ENCODE measurements at places on chromosomes 11 and 22.

DNA sequence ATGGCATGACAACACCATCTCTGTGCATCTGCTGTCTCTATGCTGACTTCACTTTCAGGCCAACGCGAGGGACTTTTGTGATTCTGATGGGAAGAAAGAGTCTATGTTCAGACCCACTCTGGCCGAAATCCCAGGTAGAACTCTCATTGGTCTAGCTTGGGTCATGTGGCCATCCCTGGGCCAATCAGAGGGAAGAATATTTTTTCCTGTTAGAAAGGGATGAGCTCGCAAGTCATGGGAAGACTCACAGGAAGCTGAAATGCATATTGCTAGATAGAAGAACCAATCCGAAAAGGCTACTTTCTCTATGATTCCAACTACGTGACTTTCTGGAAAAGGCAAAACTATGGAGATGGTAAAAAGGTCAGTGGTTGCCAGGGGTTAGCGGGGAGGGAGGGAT, 56.0 kb upstream of the LINC01488 start:
- DNase-seq: no peak

DNA sequence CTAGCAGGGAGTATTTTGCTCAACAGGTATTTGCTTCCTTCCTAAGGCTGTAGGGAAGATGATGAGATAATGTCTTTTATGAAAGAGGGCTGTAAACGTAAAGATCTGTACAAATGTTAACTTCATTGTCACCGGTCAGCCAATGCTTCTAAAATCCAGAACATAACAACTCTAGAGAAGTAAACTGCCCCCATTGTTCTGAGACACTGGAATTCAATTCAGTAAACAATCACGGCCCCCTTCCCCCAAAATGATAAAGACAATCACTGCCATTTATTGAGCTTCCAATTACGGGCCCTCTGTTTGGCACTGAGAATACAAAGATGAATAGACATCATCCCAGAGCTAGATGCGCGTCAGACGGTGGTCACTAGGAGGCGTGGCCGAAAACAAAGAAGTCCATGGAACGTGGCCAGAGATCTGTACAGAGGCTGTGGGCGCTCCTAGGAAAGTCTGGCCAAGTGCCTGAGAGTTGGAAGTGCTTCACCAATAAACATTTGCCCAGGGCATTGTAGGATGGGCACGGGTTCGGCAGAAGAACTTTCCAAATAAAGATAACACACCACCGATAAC, 576 bp downstream of the TMEM258 start:
- peak; percentile 25 for DNase-seq

GRCh38 chr11:95352733-95353346, 121.8 kb upstream of the SESN3 start:
- no peak for DNase-seq

DNA sequence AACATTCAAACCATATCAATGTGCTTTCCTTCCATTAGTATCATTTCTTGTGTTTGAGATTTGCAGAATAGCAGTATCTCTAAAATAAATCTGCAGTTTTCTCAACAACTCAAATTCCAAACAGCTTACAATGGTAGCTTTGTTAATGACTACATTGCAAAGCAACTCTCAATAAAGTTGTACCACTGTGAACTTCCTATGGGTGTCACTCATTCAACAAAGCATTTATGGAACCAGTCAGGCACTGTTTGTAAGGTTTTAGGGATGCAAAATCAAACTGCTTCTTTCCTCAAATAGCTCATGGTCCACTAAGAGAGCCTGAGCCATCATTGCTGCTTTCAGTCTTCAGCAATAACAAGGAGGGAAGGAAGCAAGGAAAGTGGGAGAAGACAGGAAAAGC, 91.0 kb downstream of the CCDC83 start:
- no peak for DNase-seq

- DNase-seq: no peak
These were observed 148.1 kb downstream of the DYNC2H1 start for GRCh38 chr11:103257360-103257759.

GRCh38 chr11:334264-334994, 13.8 kb upstream of the IFITM3 start:
- no peak for DNase-seq

- no peak for DNase-seq
These were observed 103.8 kb downstream of the RRAS2 start for GRCh38 chr11:14255238-14255534.

DNA sequence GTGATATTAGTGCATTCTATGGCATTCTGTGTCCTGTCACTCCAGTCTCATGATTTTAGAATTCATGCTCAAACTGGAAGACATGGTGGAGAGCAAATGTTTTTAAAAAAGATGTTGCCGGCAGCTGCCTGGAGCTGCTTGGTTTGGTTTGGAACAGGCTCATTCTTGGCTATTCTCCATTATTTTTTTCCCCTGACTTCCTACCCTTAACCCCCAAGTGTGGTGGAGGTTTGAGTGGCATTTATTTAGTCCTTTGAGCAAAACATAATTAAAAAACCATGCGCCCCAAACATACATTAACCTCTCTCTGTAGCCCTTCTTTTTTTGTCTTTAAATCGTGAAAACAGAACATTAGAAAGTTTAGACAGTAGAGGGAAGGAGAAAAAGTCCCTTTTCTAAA, 94.7 kb downstream of the LDLRAD3 start:
- DNase-seq: no peak

- peak; percentile 93 for DNase-seq
These were observed at the start of gene PTDSS2 for GRCh38 chr11:449889-450808. Gene PTDSS2 (plus strand): TSS chr11:450279. CDS start chr11:450456, 177 bp downstream.

DNA sequence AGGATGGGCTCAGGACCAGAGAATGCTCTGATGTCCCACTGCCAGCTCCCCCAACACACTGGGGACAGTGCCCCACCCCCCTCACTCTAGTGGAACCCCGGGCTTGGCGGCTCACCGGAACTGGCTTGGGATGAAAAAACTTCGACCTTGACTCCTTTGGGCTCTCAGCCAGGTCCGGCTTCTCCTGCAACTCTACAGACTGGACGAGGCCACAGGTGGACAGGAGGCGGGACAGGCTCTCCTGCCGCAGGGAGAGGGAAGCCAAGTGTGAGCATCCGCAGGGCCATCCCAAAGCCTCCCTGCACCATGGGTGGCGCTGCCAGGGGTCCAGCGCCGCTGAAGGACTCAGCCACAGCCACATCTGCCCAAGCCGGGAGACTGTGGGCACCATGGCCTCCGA, 3.7 kb downstream of the RRP7A start:
- DNase-seq: no peak

DNA sequence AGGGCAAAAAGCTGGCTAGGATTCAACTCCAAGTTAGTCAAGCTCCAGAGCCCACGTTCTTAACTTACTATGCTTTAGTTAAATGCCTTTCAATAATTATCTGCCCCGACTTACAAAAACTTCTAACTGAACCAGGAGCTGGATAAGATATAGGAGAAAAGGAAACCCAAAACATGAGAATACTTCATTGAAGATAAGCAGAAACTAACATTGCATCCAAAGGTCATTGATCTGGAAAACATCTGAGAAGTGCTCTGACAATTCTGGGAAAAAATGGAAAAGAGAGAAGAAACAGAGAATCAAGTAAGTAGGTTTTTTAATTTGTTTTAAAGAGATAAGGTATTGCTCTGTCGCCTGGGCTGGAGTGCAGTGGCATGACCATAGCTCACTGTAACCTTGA, 27.2 kb downstream of the ACAT1 start:
- no peak for DNase-seq

DNA sequence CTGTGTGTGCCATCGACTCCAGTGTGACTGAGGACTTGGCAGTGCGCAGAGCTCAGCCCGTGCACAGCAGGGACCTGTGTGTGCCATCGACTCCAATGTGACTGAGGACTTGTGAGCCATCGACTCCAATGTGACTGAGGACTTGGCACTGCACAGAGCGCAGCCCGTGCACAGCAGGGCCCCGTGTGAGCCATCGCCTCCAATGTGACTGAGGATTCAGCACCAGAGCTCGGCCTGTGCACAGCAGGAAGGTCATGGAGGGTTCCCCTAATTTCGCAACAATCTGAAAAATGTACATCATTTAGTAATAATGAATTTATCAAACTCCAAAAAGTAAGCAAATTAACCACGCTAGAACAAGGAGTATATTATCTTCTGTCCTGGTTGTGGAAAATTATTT, 348.3 kb upstream of the B3GAT1 start:
- DNase-seq: no peak

DNA sequence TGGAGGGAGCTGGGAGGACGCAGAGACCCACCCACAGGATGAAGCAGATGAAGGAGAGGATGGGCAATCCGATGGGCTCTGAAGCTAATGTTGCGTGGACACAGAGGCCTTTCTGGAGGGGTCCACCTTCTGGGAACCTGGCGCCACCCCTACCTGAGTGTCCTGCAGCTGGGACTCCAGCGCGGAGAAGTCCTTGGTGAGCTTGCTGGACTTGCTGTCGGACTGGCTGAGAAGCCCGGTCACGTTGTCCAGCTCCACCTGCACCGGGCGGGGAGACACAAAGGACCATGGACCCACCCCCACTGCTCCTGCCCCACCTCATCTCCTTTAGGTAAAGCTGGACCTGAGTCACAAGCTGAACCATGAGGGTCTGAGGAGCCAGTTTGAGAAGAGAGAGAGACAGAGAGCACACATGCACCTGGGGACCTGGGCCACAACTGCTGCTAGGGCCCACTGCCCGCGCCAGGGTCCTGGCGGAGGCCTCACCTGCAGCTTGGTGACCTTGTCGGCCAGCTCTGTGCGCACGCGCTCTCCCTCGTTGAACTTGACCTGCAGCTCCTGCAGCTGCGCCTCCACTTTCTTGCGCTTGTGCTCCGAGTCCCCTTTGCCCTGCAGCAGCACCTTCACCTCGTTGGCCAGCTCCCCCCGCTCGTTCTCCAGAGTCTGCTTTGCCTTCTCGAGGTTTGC, 40.8 kb downstream of the APOL1 start:
- DNase-seq: no peak

DNA sequence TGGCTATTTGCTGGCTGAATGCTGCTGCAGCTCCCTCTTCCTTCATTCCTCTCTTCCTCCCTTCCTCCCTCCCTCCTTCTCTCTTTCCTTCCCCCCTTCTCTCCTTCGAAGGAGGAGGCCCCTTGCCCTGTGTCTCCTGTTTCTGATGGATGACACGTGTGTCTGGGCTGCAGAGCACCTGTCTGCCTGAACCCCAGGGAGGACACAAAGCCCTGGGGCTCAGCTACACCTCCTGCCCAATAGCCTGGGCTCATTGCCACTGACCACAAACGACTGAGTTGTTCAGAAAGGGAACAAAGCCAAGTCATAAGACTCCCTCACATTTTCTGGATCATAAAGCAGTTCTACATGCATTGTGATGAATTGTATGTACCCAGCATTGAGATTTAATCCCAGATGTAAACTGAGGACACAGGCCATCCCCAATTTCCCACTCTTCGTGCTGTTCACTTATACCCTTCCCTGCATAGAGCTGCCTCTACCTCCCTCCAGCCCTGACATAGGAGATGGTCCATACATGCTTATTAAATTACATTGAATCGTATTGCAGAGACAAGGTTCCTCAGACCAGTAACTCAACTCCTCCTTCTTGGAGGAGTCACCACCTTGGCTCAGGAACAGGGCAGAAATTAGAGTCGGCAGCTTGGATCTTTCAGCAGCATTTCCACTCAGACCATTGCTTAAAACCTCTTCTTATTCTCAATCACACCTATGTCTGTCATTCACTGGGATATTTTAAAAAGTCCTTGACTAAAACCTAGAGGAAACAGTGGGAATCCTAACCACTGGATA, 1.2 kb downstream of the CSRP3 start:
- no peak for DNase-seq

- no peak for DNase-seq
These were observed 189.9 kb downstream of the ARHGAP42 start for GRCh38 chr11:100876815-100877520.

GRCh38 chr11:123560006-123560405, 94.4 kb downstream of the SCN3B start:
- no peak for DNase-seq

GRCh38 chr11:65918211-65919140, at the start of gene C11orf68:
Gene C11orf68 (minus strand): TSS chr11:65919062. CDS start chr11:65919031, 31 bp downstream.
- no peak for DNase-seq

GRCh38 chr11:86874304-86875056, 74.1 kb downstream of the PRSS23 start:
- no peak for DNase-seq

DNA sequence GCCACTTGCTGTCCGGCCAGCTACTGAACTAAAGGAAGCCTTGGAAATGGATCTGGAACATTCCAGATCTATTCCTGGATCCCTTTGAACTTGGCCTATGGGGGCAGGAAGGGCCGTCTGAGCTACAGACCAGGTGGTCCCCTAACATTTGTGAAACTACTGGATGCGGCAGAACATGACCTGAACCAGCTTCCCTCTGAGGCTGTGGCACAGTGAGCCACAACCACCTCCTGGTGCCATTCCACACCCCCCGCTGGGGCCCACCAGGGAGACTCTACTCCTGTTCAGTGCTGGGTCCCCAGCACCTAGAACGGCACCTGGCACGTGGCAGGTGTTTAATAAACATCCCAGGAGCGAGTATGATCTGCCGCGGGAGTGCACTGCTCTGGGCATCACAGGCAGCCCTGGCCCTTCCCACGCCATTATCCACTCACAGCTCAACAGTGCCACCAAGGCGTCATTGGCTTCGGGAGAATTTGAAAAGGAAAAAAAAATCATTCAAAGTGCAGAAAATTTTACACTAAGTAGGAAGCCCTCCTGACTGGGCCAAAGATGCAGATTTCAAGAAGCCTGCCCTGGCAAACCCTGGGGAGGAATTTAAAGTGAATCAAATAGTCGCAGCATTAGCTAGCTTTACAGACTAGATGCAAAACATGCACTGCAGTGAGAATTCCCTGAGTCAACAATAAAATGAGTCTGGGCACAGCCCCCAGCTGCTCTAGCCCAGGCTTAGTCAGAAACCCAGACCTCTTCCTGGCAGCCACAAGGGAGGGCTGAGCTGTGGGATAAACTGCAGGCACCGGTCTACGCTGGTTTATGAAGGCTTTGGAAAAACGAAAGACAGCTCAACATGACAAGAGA, 14.3 kb upstream of the EFCAB6 start:
- DNase-seq: no peak

GRCh38 chr11:4543561-4543960, 1.4 kb upstream of the OR52M1 start:
- DNase-seq: no peak

DNA sequence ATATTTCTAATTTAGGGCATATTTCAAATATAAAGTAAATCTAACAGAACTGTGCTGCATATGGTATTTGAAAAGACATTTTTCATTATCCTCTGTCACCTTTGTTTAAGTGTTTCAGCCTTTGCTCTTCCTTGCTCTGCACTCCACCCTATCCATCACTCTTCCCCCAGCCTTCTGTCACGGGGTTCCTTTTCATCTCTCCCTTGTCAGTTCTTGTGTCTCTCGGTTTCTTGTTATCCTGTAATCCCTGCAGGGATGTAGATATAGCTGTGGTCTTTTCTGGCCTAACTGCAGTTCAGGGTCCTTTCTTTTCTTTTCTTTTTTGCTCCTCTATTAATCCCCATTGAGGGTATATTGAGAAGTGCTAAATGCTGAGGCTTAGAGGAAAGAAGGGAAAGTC, 261.9 kb downstream of the DCDC1 start:
- DNase-seq: no peak

GRCh38 chr11:28463826-28464225, 355.6 kb downstream of the METTL15 start:
- no peak for DNase-seq

Measured in activated CD4-positive, alpha-beta T cell treated with anti-CD3 and anti-CD28 coated beads, Interleukin-2, amount 50 U/mL, for 1 hour (primary cell).